ENCODE measurements at places on chromosomes 12 and 14.

- DNase-seq: no peak
These were observed 69.5 kb upstream of the FERMT2 start for GRCh38 chr14:53020193-53020932.

- DNase-seq: no peak
These were observed 5.4 kb downstream of the CHURC1 start for GRCh38 chr14:64919618-64920017.

GRCh38 chr12:108823804-108824203, 33.6 kb downstream of the SSH1 start:
- no peak for DNase-seq

GRCh38 chr12:115205755-115206308, 521.9 kb upstream of the TBX3 start:
- DNase-seq: no peak

DNA sequence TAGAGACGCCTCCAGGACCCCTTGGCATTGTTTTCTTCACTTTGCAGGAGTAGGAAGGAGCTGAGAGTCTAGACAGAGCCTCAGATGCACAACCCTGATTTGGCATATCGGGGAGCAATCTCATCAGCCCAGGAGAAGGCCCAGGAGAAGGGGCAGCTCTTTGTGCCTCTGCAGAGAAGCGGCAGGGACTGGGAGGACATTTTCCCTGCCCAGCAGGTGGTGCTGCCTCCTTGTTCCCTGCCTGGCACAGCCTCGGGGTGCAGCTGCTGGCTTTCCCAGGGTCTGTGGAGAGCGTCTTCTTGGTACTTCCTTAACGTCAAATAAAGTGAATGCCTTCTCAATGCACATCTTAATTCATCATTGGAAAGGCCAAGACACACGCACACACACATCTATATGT, 419.5 kb downstream of the TMEM121 start:
- no peak for DNase-seq

- no peak for DNase-seq
These were observed 19.9 kb upstream of the CD27 start for GRCh38 chr12:6424866-6425265.

GRCh38 chr12:58285551-58285950, 344.2 kb downstream of the ATP23 start:
- no peak for DNase-seq
